ENCODE measurements at places on chromosomes 13 and 19.

- DNase-seq: no peak
These were observed 34.2 kb downstream of the GPR42 start for GRCh38 chr19:35404879-35405622.

DNA sequence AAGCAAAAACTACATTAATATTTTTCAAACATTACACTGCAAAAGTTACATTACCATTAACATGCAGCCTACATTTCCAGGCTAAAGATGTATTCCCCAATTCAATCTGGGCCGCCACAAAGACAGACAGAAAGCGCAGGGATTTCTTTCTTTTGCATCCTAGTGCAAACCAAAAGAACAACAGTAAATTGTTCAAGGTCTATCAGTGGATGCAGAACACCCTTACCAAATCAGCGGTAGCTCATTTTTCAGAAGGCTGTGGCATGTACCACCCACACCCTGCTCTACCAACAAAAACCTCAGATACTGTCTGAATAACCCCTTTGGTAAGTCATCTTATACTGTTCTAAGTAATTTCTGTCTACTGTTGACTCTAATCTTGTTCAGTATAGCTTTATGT is 3.6 kb downstream of the TPT1 start:
- DNase-seq: no peak

GRCh38 chr19:4622695-4623421 is 16.5 kb upstream of the TNFAIP8L1 start:
- DNase-seq: no peak

DNA sequence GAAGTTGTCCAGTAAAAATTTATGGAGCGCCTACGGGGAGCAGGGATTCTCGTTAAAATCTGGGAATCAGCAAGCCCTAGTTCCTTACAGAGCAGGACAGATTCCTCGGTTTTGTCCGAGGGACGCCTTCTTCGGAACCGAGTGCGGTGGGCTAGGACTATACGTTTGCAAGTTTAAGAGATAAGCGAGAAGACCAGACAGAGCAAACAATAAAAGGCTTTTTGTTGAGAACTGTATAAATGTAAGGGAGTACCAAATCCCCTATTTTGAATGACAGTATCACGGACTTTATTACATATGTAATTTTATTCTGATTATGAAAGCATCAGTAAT is 971 bp upstream of the ANKRD10 start:
- DNase-seq: no peak

DNA sequence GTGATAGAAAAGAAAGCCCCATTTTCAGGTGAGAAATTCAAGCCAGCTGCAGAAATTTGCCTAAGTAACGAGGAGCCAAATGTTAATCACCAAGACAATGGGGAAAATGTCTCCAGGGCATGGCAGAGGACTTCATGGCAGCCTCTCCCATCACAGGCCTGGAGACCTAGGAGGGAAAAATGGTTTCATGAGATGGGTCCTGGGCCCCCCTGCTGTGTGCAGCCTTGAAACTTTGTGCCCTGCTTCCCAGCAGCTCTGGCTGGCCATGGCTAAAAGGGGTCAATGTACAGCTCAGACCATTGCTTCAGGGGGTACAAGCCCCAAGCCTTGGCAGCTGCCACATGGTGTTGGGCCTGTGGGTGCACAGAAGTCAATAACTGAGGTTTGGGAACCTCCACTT is 9.9 kb downstream of the N4BP2L1 start:
- no peak for DNase-seq

GRCh38 chr13:42392716-42393572 is 121.0 kb downstream of the AKAP11 start:
- DNase-seq: no peak

DNA sequence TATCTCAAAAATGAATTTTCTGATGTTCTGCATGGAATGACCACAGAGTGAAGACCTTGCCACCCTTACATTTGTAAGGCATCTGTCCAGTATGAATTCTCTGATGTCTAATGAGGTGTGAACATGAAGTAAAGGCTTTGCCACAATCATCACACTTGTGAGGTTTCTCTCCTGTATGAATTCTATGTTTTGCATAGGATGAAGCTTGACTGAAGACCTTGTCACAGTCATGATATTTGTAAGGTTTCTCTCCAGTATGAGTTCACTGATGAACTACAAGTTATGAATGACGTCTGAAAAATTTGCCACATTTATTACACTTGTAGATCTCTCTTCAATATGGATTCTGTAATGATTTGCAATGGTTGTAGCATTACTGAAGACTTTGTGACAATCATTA is 13.3 kb downstream of the ZNF816 start:
- DNase-seq: no peak

DNA sequence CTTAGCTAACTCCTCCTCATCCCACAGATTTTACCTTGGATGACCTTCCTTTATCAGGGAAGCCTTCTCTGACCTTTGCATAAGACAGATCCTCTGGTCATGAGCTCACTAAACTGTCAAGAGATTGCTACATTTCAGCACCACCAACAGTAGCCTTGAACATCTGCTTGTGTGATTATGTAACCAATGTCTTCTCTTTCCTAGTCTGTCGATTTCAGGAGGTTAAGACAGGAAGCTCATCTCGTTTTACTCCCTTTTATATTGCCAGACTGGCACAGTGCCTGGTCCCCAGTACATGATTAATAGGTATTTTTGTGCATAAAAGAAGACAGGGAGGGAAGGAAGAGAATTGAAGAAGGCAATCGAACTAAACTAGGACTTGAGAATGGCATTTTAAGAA is 1697.7 kb downstream of the EFNB2 start:
- DNase-seq: no peak

DNA sequence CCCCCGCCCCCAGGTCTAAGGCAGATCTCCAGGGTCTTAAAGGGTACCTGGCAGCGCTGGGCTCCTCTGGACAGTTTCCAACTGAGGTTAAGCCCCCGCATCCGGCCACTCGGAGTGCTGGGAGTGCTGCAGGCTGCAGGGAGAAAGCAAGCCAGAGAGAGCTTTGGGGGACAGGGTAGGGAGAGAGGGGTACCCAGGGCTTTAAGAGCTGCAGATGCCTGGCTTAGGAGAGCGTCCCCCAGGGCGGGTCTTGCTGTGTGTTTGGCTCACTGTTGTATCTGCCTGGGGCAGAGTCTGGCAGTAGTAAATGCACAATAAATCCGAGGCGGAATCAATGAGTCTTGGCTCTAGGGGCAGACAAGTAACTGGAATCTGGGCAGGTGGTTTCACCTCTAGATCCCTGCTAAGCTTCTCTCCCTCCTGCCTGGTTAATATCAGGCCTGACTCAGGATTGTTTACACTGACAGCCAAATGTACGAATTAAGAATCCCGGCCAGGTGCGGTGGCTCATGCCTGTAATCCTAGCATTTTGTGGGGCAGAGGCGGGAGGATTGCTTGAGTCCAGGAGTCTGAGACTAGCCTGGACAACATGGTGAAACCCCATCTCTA is 798 bp upstream of the COX6B2 start:
- DNase-seq: no peak

- DNase-seq: no peak
These were observed 10.8 kb upstream of the C19orf33 start for GRCh38 chr19:38293281-38293680.

- DNase-seq: no peak
These were observed 4.6 kb upstream of the SSBP4 start for GRCh38 chr19:18414504-18415177.

GRCh38 chr13:96492766-96493165 is 402.9 kb downstream of the HS6ST3 start:
- no peak for DNase-seq

- DNase-seq: no peak
These were observed 278.3 kb downstream of the KCTD12 start for GRCh38 chr13:76607866-76608265.

DNA sequence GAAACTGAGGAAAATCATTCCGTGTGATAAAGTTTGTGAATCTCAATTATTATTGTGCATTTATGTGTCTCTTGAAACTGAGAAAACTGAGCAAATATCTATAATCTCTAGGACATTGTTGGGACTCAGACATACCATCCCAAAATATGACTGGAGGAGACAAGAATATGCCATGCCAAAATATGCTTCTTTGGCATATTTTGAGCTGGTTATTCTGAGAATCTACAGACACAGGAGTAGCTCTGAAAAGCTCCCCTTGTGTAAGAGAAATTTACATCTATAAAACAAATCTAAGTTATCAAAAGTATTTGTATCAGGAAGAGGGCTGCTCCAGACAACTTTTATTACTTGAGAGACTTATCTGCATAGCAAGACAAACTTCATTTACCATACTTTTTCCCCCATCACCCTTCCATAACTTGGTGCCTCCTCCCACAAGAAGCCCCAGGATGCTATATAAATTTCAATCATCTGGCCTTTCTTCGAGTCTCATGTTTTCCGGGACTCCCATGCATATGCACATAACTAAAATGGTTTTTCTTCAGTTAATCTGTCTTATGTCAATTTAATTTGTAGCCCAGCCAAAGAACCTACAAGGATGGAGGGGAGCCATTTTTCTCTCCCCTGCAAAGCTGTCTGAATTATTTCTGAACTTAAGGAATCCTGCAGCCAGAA is 28.6 kb upstream of the NDFIP2 start:
- no peak for DNase-seq

DNA sequence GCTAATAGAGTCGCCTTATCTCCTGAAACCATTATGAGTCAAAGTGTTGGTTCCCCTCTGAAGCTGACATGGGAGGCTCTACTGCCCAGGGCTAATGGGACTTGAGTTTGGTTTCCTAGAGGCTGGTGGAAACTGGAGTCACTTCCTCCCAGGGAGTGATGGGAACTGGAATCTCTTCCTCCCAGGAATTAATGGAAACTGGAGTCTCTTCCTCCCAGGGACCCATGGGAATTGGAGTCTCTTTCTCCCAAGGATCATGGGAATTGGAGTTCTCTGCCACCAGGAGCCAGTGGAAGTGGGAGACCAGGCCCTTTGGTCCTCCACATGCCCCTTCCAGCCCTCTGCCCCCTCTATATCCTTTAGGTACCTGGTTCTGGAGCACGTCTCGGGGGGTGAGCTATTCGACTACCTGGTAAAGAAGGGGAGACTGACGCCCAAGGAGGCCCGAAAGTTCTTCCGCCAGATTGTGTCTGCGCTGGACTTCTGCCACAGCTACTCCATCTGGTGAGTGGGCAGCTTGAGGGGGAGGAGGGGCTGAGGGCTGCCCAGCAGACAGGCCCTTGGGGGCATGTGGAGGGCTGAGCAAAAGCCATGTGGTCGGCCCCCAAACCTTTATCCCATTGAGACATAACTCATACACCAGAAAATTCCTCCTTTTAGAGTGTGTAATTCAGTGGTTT is 5.5 kb downstream of the BRSK1 start:
- no peak for DNase-seq

GRCh38 chr19:41995959-41996797 is 2.1 kb upstream of the ATP1A3 start:
- no peak for DNase-seq

DNA sequence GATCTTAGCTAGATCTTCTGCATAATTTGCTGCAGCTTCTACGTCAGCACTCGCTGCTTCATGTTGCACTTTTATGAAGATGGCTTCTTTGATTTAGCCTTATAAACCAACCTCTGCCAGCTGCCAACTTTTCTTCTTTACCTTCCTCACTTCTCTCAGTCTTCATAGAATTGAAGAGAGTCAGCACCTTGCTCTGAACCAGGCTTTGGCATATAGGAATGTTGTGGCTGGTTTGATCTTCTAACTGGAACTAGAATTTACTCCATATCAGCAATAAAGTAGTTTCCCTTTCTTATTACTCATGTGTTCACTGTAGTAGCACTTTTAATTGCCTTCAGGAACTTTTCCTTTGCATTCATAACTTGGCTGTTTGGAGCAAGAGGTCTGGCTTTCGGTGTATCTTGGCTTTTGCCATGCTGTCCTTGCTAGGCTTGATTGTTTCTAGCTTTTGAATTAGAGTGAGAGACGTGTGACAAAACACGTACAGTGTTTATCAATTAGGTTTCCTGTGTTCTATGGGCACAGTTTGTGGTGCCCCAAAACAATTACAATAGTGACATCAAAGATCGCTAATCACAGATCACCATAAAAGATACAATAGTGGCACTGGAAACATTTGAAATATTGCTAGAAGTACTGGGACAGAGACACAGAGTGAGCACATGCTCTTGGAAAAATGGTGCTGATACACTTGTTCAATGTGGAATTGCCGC is 50.7 kb downstream of the NDFIP2 start:
- no peak for DNase-seq

DNA sequence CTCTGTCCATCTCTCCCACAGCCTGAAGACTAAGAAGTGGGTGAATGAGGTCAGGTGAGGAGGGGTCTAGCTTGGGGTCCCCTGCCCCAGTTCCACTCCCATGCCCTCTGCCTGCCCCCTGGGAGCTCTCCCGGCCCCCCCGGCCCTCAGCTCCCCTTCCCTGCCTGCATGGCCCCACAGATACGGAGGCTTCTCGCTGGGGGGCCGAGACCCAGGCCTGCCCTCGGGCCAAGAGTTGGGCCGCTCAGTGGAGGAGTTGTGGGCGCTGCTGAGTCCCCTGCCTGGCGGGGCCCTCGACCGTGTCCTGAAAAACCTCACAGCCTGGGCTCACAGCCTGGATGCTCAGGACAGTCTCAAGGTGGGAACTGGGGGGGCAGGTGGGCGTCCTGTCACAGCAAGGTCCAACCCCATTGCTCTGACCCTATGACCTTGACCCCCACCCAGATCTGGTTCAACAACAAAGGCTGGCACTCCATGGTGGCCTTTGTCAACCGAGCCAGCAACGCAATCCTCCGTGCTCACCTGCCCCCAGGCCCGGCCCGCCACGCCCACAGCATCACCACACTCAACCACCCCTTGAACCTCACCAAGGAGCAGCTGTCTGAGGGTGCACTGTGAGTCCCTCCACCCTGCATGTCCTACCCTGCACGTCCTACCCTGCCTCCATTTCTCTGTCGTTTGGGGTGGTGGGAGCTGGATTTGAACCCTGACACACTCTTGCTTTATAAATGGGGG is 10.9 kb upstream of the ARHGAP45 start:
- no peak for DNase-seq

- DNase-seq: no peak
These were observed 24.5 kb upstream of the CXCL17 start for GRCh38 chr19:42467183-42467760.

DNA sequence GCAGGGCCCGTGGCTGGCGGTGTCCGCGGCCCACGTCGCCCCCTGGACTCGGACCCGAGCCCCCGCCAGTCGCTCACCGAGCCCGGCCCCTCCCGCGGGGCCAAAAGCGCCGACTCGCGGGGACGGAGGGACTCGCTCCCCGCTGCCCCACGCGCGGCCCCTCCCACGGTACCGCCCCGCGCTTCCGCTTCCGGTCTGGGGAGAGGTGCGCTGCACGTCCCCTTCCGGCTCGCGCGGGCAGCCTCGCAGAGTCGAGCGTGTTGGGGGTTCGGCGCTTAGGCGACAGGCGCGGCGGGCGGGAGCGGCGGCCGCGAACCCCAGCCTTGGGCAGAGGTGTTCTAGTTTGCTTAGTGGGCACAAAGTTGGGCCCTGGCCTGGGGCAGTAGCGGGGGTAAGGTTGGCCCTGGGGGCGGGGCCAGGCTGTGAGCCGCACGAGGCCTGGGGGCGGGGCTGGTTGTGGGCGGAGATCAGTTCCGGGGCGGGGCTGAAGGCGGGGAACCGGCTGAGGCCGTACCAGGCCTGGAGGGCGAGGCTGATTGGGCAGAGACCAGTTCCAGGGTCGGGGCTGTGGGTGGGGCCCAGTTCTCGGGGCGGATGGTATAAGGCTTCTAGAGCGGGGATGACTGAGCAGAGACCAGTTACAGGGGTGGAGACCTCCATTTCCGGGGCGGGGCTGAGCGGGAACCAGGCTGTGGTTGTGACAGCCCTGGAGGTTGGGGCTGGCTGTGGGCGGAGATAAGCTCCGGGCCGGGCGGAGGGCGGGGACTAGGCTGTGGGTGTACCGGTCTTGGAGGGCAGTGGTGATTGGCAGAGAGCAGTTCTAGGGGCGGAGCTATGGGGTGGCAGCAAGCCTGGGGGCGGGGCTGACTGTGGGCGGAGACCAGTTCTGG is at the start of the genes MBD3L1 and ZNF558:
MBD3L1 (plus strand) TSS at position 246 of the 890 bp plus-strand sequence. CDS start 10,302 bp downstream, outside the sequence.
ZNF558 (minus strand) TSS at position 173 of the 890 bp plus-strand sequence. CDS start 9,645 bp downstream, outside the sequence.
- DNase-seq: peak; percentile 100

GRCh38 chr13:70798385-70798784 is 690.1 kb upstream of the KLHL1 start:
- DNase-seq: no peak
